Upper lobe of right lung (tissue), 1 donor: ENCODE measurements at places on chromosomes 4 and X. TPM values are rescaled to one million over a fixed set of nuclear protein-coding genes. Genes with fewer than 3 reads are reported as not detected.

DNA sequence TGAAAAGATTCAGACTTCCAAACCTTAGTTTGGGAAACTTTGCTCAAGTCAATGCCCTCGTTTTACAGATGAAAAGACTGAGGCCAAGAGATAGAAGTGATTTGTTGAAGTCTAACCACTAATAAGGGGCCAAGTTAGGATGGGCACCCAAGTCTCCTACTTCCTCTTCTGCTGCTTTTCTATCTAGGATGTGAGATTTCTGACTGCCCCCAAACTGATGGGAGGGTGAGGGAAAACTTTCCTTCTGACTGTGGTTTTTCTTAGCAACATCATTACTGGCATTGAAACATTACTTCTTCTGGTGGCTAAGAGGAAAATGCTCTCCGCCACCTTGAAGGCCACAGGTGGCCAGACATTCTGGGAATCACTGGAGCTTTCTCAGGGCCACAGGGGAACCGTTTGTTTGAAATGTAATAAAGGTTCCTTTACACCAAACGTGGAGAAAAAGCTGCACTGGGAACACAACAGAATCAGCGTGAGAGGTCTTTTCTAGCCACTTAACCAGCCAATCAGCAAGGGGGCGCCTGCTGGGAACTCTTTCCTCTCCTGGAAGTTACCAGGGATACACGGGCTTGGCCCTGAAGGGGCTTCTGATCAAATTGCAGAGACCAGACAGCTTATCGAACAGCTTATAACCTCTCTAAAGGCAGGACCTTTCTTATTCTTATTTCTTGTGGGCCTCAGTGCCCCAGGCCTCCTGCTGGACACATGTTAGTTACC, 115.9 kb upstream of the TEX13D start:
- no peak for DNase-seq

GRCh38 chr4:147768113-147768512, 36.2 kb downstream of the ARHGAP10 start:
- DNase-seq: no peak

DNA sequence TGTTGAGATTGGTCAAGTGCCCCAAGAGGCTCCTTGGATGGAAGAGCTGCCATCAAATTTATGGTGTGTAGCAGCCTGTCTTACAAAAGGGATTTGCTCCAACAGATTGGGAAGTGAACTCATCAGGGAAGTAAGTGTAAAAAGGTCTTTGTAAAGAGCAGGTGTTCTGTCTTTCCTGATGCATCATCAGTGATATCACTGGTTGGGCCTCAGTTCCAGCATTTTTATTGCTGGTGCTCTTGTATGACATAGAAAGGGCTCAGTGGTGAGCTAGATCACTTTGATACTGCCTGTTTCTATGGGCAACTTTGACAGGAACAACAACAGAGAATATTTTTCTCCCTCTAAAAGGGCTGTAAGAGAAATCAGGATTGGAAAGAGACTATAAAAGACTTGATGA, 8.7 kb upstream of the GABRE start:
- DNase-seq: no peak

DNA sequence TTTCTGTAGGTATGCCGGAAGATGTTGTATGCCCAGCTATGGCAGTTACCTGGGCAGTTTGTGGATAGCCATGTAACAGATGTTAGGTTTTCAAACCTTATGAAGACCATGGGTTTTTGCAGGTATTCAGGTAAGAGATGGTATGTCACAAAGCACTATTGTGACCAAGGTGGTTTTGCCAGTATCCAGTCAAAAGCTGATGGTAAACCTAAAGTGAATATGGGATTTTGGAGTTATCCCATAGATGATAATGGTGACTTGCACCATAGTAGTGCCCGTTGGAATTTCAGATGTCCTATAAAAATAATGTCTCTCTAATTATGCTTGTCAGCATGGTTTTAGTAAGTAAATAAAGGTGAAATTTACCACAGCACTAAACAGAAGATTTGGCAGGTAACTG, at the start of gene ATXN3L:
Gene ATXN3L (minus strand): TSS at position 101 of the 400 bp plus-strand sequence. CDS start 119 bp downstream, outside the sequence.
- no peak for DNase-seq

- DNase-seq: no peak
Observed at GRCh38 chr4:86582410-86582809, 11.7 kb upstream of the PTPN13 start.

- no peak for DNase-seq
Observed at GRCh38 chrX:55201930-55202579, 18.1 kb upstream of the PAGE5 start.

TEX13D gene
- not detected for total RNA-seq

DCAF12L1 gene
- not detected for total RNA-seq

ALG13 gene
- 44.7 TPM for total RNA-seq

POU3F4 gene
- total RNA-seq: not detected

MTTP gene
- total RNA-seq: 0.20 TPM
